H1 (cell line): ENCODE measurements at places on chromosomes 6 and 20. TPM values are rescaled to one million over a fixed set of nuclear protein-coding genes. Genes with fewer than 3 reads are reported as not detected.

Gene PSORS1C1
- total RNA-seq = 0.36 and 0.52 TPM in 2 replicates

Gene SLC22A2
- 1.2 and 1.4 TPM in 2 replicates for total RNA-seq

Gene CDC40
- total RNA-seq = 25.8 and 27.2 TPM in 2 replicates

Gene IL17A
- not detected in 2 replicates for total RNA-seq

Gene GNAS-AS1
- 11.7 and 13.7 TPM in 2 replicates for total RNA-seq

Gene BMP2
- total RNA-seq = 3.6 and 4.0 TPM in 2 replicates

- no peak for DNase-seq
- H3K27ac ChIP-seq = no peak overlapping the region
- no peak overlapping the region for H3K4me3 ChIP-seq
Measured at GRCh38 chr6:116492331-116493067, 18.9 kb upstream of the CALHM5 start.

GRCh38 chr6:40247516-40248115 lies 313.4 kb upstream of the MOCS1 start:
- H3K27ac ChIP-seq = no peak overlapping the region
- no peaks in the 10 kb centered on the region for H3K27me3 ChIP-seq
- DNase-seq = no peak
- H3K4me3 ChIP-seq = no peak overlapping the region

- H3K27ac ChIP-seq = no peak overlapping the region
- no peak overlapping the region for H3K4me3 ChIP-seq
- 0 out of 2 replicates have a peak, but pooled peaks cover 4% of the 10 kb centered on the region for H3K4me1 ChIP-seq
- DNase-seq = no peak
Measured at GRCh38 chr20:58719258-58719657, 26.7 kb downstream of the NPEPL1 start.

DNA sequence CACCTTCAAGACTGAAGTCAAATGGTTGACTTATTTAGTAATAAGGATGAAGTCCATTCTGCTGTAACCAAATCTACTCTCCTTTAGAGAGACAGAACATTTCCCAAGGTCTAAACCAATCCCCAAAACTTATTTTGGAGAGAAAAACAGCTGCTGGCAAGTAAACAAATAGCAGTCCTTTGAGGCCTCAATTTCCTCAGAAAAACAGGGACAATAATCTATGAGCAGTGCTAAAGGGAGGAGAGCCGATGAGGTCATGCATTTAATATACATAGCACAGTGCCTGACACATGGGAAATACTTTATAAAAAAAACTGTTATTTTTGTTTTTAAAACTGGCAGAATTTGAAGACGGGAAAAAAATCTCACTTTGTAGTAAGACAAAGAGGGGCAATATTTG lies 526.0 kb downstream of the EPM2A start:
- H3K4me3 ChIP-seq = no peak overlapping the region
- no peak for DNase-seq
- H3K36me3 ChIP-seq = no peaks in the 10 kb centered on the region

- H3K4me3 ChIP-seq = no peak overlapping the region
- DNase-seq = no peak
- no peaks in the 10 kb centered on the region for H3K36me3 ChIP-seq
- peak overlapping the region; percentile 14; the same call in 1 of the 2 replicates for H3K27ac ChIP-seq
Measured at GRCh38 chr6:156883497-156884252, 106.5 kb downstream of the ARID1B start.

DNA sequence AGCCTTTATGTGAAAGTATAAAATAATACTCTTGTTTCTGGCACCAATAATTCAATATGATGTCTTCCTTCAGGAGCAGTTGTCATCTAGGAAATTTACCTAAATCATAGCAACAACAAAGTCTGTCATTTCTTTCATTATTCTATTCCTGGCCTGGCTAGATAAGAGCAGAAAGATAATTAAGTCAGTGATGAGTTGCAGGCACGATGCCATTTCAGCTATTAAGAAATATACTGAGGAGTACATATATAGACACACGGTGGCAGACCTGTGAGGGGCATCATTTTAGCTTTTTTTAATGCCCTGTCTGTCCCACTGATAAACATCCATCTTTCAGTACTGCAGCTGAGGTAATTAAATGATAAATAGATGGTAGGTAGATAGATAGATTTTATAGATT lies 756.1 kb upstream of the EPHA7 start:
- H3K4me1 ChIP-seq = no peaks in the 10 kb centered on the region
- no peaks in the 10 kb centered on the region for H3K36me3 ChIP-seq
- H3K27ac ChIP-seq = no peak overlapping the region
- H3K4me3 ChIP-seq = no peak overlapping the region
- no peaks in the 10 kb centered on the region for H3K27me3 ChIP-seq

DNA sequence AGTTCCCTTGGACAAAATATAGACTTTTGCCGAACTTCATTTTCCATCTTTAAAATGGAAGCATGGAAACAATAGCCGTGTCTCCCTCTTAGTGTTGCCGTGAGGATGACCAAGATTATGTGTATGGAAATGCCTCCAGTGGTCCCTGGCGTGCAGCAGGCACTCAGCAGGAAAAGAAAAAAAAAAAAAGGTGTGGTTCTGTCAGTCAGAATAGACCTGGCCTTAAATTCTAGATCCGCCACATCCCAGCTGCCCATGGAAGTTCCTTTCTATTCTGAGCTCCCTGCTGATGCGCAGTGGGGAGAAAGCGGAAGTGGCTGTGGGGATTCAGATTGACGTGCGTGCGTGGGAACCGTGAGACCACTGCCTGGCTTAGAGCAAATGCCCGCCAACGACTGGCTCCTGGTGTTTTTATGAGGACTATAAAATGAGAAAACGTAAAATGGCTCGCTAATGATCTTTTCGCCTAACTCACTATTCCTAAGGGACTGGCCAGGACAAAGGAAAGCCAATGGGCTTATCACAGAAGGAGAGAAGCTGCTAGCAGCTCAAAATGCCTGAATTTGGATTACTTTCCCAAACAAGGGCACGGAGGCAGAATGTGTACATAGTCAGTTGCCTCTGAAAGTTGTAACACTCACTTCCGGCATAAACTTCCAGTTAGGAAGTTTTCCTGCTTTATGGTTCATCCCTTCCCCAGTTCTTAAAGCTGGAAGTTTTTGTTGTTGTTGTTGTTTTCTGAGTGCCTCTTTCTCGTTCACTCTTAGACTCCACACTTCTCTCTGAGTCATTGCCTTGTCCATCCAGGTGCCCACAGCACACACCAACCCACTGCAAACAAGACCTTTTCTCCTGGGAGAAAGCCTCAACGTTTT lies 11.4 kb upstream of the PDE10A start:
- no peak for DNase-seq
- no peaks in the 10 kb centered on the region for H3K36me3 ChIP-seq
- H3K4me3 ChIP-seq = no peak overlapping the region
- peaks cover 3% of the 10 kb centered on the region; the same call in 1 of the 2 replicates for H3K4me1 ChIP-seq
- H3K27ac ChIP-seq = no peak overlapping the region

GRCh38 chr20:47758517-47759450 lies 26.5 kb downstream of the SULF2 start:
- H3K4me3 ChIP-seq = no peak overlapping the region
- no peak for DNase-seq
- H3K27ac ChIP-seq = no peak overlapping the region

GRCh38 chr6:80437221-80437620 lies 330.8 kb downstream of the BCKDHB start:
- H3K27ac ChIP-seq = no peak overlapping the region
- no peaks in the 10 kb centered on the region for H3K27me3 ChIP-seq
- H3K4me3 ChIP-seq = no peak overlapping the region
- H3K4me1 ChIP-seq = peaks cover 5% of the 10 kb centered on the region; the same call in 1 of the 2 replicates
- DNase-seq = no peak

GRCh38 chr6:4942673-4943009 lies 61.2 kb downstream of the RPP40 start:
- H3K27me3 ChIP-seq = no peaks in the 10 kb centered on the region
- H3K27ac ChIP-seq = no peak overlapping the region
- DNase-seq = no peak
- H3K4me3 ChIP-seq = no peak overlapping the region

GRCh38 chr6:133540361-133540760 lies 299.2 kb downstream of the EYA4 start:
- H3K4me1 ChIP-seq = no peaks in the 10 kb centered on the region; the same call in 1 of the 2 replicates
- H3K27ac ChIP-seq = no peak overlapping the region
- no peak for DNase-seq
- H3K27me3 ChIP-seq = no peaks in the 10 kb centered on the region

GRCh38 chr6:104428184-104428583 lies 431.5 kb downstream of the HACE1 start:
- no peaks in the 10 kb centered on the region for H3K4me1 ChIP-seq
- no peak for DNase-seq
- H3K27ac ChIP-seq = no peak overlapping the region
- no peaks in the 10 kb centered on the region for H3K27me3 ChIP-seq
- H3K4me3 ChIP-seq = no peak overlapping the region
- no peaks in the 10 kb centered on the region for H3K36me3 ChIP-seq
